ENCODE measurements at places on chromosomes 1 and 21.

DNA sequence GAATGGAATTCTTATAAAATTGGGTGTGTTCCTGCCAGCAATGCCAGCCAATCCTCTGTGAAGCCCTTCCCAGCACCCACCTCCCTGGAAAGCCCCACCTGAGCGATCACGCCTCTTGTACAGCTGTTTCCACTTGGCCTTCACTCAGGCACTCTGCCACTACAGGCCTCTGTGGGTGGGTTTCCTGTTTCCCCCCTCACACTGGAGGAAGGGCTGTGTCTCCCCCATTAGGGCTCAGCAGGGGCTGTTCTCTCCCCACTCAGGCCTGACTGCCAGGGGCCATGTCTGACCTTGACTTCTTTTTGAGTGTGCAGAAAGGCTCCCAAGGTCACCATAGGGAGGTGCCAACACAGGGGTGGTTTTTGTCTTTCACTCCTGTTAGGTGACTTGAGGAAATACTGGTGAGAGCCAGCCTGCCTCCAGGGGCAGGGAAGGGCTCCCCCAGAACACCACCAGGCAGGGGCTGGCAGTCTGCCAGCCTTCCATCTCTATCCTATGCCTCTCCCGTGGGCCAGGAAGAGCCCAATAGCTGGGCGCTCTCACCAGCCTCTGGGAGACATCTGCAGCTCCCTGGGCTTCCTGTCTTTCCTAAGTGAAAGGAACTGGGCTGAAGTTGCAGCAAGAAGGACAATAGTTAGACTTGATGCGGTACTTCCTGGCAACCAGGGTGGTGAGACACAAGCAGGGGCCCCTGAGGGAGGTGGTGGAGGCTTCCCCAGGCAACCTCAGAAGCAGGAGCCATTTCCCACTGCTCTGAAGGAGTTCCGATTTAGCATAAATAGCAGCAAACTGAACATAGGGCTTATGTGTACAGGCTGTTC, 49.1 kb downstream of the ELK4 start:
- no peak for DNase-seq

GRCh38 chr1:223212441-223212840, 69.4 kb upstream of the TLR5 start:
- no peak for DNase-seq

DNA sequence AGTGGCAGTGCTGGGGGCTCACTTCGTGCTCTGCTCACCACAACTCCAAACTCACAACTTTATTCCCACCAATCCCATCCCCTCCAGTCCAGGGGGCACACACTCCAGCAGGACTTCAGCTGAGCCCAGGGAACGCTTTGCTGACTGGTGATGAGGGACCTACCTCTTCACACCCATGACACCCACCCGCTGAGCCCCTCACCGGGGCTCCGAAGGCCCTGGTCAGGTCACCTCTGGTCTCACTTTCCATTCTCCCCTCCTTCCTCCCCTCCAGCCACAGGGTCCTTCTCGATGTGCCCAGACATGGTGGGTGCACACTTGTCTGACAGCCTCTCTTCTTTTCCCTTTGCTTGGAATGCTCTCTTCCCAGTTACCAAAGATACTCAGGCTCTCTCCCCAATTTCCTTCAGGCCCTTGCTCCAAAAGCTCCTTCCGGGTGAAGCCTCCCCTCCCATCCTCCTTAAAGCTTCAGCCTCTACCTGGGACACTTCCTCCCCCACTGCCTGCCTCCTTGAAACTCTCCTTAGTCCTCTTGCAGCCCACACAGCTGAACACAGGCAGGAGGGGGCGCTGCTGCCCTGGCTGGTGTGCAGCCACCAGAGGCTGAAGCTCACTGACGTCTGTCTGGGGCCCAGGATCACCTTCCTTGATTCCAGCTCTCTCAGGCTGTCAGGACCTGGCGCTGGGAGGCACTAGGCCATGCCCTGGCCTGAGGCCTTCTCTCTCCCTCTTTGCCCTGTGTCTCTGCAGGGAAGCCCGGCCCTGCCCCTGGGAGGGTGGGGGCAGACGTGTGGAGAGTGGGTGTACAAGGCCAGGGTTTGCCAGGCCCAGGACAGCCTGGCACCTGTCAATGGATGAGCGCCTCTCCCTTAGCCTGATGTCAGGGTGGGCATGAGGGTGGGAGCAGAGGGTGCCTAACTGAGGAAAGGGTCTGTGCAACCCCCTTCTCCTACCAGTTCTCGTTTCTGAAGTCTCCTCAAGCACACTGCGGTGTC, 1.6 kb downstream of the KCNE1 start:
- no peak for DNase-seq

DNA sequence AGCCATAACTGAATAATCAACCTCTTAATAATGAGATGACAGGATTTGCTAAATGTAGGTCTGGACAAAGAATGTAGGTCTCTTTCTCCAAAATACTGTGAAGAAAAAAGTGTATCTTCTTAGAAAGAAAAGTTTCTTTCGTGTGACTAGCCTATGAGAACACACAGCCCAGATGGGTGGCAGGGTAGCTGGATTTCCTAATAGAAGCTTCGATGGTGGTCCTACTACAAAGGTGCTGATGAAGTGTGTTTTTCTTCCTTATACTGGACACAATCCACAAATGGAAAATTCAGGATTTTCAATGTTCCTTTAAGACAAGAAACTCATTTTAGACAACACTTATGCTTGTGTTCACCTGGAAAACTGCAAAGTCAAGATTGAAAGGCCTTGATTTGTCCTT, 90.2 kb upstream of the ZNHIT6 start:
- no peak for DNase-seq

GRCh38 chr1:204703826-204704612, 18.5 kb upstream of the LRRN2 start:
- DNase-seq: no peak

DNA sequence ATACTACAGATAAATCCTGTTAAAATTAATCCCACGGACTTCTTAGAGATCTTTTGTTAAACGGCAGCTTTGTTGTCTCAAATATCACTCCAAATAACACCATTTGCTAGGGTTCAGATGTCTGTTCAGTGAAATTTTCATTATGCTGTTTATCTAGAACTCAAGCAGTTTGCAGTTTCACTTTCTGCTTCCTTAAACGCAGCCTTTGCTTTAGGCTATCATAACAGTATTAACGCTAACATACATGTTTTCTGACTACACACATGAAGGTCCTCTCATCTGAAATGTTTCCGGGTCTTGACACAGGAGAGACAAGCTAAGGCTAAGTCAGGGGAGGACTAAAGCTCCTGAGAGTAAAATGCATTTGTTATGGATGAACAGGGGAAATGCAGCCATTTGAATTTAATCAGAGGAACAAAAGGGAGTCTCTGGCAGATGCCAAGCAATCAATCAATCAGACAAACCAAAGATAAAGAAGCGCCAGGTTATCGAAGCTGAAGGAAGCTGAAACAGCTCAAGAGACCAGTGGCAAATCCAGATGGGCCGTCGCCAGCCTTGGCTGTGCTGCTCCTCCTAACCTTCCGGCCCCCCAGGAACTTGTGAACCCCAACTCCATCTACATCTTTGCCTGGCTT, 16.9 kb downstream of the CCSAP start:
- DNase-seq: no peak

GRCh38 chr1:230204842-230205241, 137.8 kb downstream of the GALNT2 start:
- DNase-seq: no peak

- no peak for DNase-seq
Observed at GRCh38 chr1:231601824-231602672, 24.5 kb upstream of the DISC1 start.

- peak; percentile 54 for DNase-seq
Observed at GRCh38 chr1:230064283-230064682, 2.8 kb upstream of the GALNT2 start.

- no peak for DNase-seq
Observed at GRCh38 chr1:8384577-8384976, 66.7 kb downstream of the SLC45A1 start.

DNA sequence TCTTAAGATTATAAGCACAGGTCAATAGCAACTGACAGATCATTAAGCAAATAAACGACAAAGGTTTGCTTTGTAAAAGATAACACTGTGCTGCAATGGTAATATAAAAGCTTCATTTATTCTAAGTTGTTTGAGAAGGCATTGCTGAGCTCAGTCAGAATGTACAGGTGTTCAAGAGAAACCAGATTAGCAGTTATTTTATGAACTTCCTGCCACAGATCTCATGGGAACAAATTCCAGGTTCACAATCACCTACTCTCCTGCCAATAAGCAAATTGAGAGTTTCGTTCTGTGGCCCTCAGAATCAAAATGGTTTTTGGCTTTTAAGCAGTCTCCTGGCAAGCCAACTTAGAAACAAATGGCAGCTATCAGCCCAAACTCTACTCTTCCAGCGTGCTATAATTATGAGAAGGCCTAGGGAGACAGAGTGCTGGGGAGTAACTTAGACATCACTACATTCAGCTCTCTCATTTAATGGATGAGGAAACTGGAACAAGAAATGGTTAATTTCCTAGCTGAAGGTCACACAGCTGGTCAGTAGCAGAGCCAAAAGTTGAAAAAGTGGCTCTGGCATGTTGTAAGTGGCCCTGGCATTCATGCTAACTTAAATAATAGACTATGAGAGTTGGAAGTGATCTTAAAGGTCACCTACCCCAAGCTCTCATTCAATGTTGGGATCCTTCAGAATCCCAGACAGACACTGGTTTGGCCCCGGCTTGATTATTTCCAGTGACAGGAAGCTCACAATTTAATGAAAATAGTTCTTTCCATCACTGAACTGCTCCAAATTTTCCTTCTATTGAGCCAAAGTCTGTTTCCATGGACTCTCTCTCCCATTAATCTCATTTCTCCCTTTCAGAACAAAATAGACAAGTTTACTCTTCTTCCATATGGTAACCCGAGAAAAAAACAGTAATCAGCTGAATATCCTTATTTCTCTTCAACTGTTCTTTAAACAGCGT, 82.6 kb upstream of the EDEM3 start:
- no peak for DNase-seq

DNA sequence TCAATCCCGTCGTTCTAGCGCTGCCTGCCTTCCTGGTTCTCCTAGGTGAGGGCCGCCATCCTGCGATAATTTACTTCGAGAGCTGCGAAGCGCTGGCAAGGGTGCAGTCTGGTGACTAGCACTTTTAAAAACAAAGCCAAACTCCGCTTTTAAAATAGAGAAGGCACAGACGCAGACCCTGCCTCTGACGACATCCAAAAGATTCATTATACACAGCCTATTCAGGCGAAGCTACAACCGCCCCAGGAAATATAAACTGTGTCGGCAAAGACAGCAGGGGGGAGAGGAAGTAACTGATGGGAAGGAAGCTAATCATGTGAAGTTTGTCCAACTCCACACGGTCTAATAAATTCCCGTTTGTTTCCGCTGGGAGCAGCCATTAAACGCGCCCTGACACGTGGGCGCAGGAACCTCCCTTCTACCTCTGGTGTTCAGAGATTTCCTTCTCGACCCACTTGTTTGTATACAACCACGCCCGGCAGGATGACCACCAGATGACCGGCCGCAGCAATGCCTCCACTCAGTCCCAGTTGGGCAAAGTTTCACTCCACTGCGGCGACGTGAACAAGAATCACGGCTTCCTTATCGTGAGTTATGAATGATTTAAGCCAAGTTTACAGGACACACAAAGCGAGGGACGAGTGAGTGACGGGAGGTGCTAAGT, 1.3 kb downstream of the GNG12 start:
- DNase-seq: peak; percentile 90

DNA sequence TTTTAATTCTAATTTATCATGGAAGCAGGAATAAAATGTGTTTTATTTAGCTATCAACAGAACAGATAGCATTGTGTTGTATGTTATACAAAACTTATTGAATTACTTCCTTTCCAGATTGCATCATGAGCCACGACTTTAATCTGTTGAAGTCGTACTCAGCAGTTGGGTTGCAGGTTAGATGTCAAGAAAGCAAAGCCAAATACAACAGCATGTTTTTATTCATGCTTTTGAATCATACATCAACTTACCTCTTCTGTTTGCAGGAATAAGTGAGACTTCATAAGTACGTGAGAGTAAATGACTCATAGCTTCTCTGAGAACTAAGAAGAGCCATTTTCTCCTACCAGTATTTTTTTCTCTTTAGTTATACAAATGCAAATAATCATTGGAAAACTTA, 110.8 kb upstream of the ADGRL4 start:
- no peak for DNase-seq

GRCh38 chr1:208202333-208202995, 41.7 kb downstream of the PLXNA2 start:
- no peak for DNase-seq

DNA sequence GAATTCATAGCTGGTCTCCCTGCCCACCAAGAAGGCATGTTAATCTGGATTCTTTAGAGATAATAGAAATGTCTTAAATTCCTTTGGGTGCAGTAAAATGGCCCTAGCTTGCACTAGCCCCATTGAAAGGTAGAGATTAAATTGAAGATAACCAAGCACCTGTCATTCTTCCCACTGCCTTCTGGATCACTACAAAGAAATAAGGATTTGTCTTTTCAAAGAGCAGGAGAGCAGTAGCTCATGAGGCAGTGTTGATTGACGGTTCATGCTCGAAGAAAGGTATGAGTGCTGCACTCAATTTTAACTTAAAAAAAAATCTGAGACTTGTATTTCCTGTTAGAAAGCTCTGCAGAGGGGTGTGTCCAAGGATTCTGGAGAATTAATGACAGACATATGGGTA, 74.9 kb upstream of the F3 start:
- no peak for DNase-seq

DNA sequence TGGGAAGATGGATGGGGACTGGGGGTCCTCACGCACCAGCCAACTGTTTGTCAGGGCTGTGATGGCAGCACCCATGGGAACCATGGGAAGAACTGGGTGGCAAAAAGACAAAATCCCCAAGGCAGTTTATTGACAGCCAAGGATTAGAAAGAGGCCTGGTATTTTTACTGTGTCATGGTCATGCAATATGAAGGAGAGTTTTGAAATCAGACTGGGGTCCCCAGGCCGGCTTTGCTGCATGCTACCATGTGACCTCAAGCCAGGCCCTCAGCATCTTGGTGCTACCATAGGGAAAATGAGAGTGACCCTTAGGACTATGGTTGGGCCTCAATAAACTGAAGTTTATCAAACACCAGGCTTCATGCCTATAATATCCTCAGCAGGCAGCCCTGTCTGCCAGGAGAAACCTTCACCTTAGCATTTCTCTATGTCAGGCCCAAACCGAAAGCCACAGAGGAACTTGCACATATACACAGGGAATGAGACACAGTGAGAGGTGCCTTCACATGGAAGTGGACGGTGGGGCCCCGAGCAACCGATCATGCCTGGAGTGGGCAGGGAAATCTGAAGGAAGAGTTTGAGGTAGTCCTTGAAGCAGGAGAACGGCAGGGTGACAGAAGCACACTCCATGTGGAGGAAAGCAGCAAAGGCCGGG, 203.2 kb downstream of the HIVEP3 start:
- DNase-seq: no peak
